Foreskin fibroblast (primary cell): ENCODE measurements at places on chromosomes 12 and 14.

DNA sequence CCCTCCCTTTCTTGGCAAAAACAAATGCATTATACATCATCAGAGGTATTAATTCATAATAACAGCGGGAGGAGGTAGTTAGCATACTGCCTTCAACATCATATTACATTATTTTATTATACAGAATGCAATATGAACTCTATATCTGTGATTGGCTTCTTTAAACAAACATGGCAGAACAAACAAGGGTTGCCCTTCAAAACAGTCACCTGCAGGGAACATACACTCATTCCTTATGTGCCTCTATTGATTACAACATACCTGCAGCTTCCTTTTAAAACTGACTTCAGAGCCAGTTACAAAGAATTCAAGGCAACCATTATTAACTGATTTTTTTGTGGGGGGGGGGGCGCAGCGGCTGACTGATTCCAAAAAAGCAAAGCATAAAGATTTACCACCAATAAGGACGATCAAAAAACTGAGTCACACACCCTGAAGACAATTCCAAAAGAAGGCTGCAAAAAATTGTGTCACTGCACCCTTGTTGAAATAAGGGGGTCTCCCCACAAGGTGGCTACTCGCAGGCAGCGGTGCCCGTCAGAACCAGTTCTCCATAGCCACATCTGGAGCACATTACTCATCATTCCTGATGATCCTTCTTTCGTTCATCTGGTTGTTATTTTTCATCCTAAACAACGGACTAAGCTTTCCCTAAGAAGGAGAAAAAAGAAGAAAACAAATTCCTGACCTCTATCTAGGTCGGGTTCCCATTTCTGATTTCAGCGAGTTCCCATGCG is 51.8 kb downstream of the SMUG1 start:
- DNase-seq: peak; percentile 46

DNA sequence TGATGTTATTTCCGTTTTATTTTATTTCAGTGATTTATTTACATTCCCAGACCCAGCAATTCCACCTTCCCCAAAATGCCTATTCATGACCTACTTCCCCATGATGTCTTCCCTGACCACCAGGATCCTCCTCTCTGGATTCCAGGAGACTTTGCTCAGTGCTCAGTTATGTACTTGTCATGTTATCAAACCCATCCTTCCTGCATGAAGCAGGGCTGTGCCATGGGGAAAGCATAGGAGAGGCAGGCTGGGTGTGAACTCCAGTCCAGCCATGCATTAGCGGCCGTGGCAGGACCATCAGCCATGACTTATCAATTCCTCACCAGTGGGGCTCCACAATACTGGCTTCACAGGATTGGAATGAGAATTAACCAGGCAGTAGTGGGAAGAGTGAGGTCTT is 57.8 kb downstream of the B4GALNT3 start:
- no peak for DNase-seq

- DNase-seq: peak; percentile 37
These were observed 1.3 kb downstream of the DDN start for GRCh38 chr12:48997719-48998496.

DNA sequence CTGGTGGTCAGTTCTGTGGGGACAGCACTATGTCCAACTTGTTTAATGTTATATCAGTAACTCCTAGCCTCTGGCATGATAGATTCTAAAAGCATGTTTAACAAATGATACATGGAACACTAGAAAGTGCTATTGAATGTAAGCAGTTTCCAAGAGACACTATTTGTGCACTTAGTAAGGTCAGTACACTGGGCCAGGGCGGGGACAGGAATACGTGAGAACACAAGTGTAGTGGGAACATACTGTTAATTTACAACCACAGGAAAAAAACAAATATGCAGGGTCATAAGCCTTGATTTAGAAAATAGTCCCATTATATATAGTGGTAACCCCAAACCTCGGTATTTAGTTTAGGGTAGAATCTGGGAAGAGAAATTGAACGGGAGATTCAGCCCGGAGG is 88.9 kb upstream of the SLC38A2 start:
- DNase-seq: no peak

DNA sequence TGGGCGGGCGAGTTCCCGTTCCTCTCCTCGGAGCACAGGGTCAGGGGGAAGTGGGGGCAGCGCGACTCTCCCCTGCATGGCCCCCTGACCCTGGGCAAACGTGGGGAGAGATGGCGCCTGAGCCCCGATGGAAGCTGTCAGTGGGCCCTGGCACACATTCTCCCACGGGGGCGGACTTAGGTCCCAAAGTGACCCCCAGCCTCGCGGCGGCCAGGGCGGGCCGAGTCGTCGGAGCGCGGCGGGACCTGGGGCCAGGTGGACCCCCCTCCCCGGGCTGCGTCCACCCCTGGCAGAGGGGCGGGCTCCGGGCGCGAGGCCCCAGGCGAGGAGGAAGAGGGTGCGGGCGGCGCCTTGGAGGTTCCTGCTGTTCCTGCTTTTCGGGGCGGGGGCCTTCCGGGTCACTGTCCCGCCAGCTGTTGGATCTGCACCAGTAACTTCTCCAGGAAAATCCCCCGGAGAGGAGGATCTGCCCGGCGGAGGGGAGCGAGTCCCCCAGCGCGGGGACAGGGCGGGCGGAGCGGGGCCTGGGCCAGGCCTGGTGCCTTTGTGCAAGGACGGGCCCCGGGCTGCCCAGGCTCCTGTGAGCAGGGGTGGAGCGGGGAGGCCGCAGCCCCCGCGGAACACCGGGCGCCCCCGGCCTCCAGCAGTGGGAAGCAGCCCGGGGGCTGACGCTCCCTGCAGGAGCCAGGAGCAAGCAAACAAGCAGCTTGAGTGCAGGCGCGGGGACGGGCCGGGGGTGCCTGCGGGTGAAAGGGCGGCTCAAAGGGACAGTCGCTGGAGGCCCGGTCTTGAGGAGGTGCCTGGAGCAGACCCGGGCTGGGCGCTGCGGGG is 15.3 kb downstream of the TNFAIP2 start:
- DNase-seq: no peak

GRCh38 chr14:73763396-73763795 is 49.2 kb upstream of the PNMA1 start:
- no peak for DNase-seq

DNA sequence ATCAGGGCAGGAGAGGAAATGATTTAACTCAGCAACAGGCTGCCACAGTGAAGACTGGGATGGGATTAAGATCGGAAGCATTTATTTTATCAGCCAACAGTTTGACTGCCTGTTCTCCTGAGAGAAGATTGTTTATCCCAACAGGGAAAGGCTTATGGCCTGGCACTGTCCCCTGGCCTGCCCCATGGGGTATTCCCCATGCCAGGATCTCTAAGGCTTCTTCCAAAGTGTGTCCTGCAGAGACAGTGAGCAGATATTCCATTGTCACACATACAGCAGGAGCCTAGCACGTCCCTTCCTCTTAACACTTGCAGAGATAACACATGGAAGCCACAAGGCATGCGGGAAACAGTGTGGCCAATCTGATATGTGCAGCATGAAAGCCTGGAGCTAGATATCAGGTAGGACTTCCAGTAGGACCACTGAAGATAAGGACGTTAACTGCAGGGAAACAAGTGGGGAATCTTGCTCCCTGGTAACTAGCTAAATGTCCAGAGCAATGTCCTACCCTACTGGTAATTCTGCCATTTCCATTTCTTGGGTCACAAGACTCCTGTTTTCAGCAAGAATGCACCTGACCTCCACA is 48.2 kb downstream of the IQSEC3 start:
- DNase-seq: no peak

DNA sequence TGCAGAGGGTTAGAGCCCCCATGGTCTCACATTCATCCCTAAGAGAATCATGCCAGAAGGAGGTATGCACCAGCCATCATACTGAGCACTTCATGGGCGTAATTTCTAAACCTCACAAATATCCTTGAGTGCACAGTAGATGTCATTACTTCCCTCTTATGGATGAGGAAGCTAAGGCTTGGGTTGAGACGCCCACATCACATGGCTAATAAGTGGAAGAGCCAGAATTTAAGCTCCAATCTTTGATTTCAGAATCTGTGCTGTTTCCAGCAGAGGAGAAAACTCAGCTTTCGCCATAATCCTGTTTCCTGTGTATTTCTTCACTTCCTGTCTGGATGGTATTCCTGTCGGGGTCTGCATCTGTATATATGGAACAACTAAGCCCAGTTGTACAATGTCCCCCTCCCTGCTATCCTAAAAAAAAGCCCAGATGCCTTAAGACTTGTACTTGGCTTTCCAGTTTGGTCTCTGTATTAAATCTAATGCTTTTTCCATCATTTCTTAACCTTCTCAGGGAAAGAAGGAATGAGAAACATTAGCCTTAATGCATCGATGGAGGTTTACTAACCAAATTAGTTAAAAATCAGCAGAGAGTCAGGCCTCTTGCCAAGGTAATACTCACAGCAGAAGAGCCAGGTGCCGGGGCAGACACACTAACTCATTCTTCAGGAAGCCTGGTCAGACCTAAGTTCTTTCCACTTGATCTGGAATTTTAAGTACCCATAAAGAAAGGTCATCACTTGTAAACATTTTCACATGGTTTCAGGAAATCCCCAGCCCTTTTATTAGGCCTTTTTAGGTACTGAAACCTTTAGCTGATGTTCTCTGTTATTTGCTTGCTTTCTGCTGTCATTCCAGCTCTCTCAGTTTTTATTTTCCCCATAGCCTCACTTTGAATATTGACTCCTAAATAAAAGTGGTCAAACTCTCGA is 5.3 kb downstream of the ISCU start:
- no peak for DNase-seq

DNA sequence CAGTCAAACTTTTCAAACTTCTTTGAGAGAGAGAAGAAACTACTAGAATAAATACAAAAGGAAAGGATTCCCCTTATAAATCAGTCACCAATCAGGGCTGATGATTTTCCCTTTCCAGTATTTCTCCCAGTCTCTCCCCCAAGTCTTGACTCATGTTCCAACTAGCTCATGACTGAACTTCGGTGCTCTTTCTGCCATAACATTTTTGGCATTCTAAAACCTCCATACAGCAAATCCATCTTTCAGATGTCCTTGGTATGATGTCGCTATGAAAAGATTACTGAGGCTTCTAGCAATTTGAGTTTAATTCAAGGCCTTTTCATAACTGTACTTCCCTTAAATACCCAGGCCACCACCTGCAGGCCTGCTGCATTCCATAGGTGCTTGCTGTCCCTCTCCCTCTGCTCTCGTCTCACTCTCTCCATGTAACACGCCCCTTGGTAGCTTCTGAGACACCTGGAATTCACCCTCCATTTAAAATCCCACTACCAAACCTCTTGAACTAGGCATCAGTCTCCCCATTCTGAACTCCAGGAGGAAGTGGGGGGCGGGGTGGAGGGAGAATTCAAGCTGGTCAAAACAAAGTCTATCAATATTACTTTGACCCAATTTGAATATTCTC is 2.4 kb downstream of the PRKD1 start:
- DNase-seq: peak; percentile 54

GRCh38 chr14:79602045-79602444 is 609.3 kb downstream of the DIO2 start:
- DNase-seq: no peak

GRCh38 chr14:50666772-50667683 is 1.1 kb downstream of the SAV1 start:
- peak; percentile 41 for DNase-seq

DNA sequence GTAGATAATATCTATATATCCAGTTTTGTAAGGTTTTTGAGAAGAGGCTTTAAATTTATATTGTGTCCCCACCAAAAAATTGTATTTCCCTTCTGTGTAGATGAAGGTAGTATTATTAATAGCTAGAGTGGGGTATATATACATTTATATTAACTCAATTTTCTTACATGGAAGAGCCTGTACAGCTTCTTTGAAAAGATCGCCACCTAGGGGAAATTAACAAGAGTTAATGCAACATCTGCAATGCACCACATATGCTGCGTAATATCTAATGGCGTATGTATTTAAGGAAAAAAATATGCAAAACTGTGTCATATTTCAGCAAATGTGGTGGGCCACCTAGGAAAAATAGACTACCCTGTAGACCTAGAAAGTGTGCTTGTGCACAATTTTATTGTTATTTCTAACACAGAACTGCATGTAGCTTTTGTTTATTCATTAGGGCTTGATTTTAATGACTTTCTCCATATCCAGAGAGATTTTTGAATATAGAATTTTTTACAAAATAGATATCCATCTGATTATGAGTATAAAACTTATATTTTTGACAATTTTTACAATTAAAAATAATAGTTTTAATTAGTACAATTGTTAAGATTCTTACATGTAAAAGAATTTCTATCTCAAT is 14.0 kb downstream of the CCER1 start:
- DNase-seq: peak; percentile 77
